ENCODE measurements at places on chromosomes 16 and 17. TPM values are rescaled to one million over a fixed set of nuclear protein-coding genes. Genes with fewer than 3 reads are reported as not detected.
A peak's percentile ranks its signal among the peaks of the same experiment; 100 is the strongest.

- H3K4me1 ChIP-seq = peaks cover 12% of the 10 kb centered on the region
- no peaks in the 10 kb centered on the region for H3K27me3 ChIP-seq
- no peak overlapping the region for H3K27ac ChIP-seq
- H3K36me3 ChIP-seq = no peaks in the 10 kb centered on the region
- DNase-seq = no peak
Observed at GRCh38 chr16:87831421-87832136, 37.7 kb downstream of the SLC7A5 start.

- no peak overlapping the region for H3K4me3 ChIP-seq
- H3K4me1 ChIP-seq = peaks cover 28% of the 10 kb centered on the region
- H3K27me3 ChIP-seq = no peaks in the 10 kb centered on the region
- DNase-seq = peak; percentile 76
Observed at GRCh38 chr17:49694847-49695697, 12.7 kb downstream of the SLC35B1 start.

DNA sequence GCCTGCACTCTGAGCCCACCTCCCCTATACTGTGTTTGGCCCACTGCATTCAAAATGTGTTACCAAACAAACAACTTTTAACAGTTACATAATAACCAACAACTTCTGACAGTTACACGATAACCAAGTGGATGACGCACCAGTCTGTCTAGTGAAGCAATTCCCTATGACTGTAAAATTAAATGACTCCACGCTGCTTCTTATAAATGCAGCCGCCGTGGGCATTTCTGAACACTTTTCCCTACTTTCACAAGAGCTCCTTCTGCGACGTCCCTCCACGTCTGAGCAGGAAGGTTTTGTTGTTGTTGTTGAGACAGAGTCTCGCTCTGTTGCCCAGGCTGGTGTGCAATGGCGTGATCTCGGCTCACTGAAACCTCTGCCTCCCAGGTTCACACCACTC, 27.6 kb downstream of the ZNF276 start:
- H3K36me3 ChIP-seq = no peaks in the 10 kb centered on the region
- peaks cover 9% of the 10 kb centered on the region for H3K4me1 ChIP-seq
- no peak overlapping the region for H3K27ac ChIP-seq
- H3K4me3 ChIP-seq = no peak overlapping the region
- DNase-seq = no peak

- no peak for DNase-seq
- H3K27me3 ChIP-seq = peaks cover 13% of the 10 kb centered on the region
- no peak overlapping the region for H3K4me3 ChIP-seq
Observed at GRCh38 chr16:50974438-50975036, 176.5 kb downstream of the SALL1 start.

The HBQ1 gene
- not detected for polyA plus RNA-seq

The ABCC11 gene
- polyA plus RNA-seq = 0.16 TPM

The CDRT4 gene
- not detected for polyA plus RNA-seq

All from naive B cell (primary cell).